Stimulated activated CD4-positive, alpha-beta T cell treated with anti-CD3 and anti-CD28 coated beads, TNF-alpha, amount 100 ng/mL, for 4 hours (primary cell): ENCODE measurements at places on chromosomes 12 and 14.

DNA sequence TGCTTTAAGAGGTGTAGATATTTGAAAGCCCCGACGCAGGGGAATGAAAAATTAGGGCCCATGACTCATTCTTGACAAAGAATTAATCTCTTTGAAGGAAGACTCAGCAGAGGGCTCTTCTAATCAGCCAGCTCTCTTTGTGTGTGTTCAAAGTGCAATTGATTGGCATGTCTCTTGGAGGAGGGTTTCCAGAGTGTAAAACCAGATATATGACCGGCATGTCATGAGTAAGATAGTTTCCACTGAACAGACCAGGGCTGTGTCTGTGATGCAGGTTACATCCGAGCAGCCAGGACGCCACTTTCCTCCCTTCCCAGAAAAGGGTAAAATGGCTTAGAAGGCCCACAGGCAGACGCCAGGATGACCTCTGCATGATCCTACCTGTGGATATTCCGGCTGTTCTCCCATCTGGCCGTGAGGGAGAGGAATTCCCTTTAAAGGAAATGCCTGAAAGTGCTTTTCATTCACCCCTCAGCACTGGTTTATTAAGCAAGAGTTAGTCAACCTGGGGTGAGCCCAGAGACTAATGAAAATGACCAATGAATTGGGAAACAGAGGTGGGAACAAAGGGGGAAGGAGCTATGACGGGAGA is 7.2 kb upstream of the KRT75 start:
- DNase-seq: no peak

DNA sequence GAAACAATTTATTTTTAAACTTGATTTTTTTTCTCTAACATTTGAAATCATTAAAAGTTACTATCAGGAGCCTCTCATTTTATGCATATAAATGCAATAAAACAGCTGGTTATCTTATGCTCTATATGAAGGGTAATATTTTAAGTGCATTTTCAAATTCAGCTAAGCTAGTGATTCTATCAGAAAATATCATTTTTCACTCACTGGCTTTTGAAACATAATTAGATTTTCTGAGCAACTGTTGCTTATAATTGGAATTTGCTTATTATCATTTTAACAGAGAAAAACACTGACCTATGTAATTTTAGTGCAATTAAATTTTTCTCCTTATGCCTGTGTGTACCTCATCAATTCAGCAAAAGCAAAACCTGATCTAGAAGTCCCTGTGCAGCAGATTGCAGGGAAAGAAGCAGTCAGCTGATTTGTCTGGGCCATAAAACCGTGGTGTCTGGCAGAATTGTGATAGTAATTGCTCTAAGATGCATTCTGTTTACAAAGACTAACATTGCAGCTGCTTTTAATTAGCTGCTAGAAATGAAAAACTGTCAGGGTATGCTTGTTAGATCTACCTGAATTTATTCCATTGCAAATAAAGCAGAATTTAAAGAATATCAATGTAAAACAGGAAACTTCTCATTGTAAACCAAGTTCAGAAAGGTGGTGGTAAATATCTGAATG is 75.0 kb downstream of the BICD1 start:
- no peak for DNase-seq

GRCh38 chr14:95222151-95222631 is 64.9 kb upstream of the DICER1 start:
- no peak for DNase-seq

DNA sequence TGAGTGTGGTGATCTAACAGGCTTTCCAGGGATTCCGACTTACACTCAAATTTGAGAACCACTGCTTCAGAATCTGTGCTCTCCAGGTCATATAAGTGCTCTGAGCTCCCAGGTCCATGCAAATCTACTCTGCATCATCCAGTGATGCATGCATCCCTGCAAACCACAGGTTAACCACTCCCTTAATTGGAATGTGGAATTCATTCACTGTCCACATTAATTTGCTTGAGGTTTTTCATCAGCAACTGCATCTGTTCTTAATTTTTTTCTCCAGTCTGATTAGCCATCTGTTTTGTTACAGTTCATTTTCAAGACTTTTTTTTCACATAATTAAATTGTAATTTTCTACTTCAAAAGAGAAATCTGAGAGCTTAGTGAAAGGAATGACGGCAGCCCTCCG is 43.4 kb upstream of the RIN3 start:
- no peak for DNase-seq

- no peak for DNase-seq
These were observed 124.7 kb downstream of the GARIN6 start for GRCh38 chr12:99772274-99772673.

DNA sequence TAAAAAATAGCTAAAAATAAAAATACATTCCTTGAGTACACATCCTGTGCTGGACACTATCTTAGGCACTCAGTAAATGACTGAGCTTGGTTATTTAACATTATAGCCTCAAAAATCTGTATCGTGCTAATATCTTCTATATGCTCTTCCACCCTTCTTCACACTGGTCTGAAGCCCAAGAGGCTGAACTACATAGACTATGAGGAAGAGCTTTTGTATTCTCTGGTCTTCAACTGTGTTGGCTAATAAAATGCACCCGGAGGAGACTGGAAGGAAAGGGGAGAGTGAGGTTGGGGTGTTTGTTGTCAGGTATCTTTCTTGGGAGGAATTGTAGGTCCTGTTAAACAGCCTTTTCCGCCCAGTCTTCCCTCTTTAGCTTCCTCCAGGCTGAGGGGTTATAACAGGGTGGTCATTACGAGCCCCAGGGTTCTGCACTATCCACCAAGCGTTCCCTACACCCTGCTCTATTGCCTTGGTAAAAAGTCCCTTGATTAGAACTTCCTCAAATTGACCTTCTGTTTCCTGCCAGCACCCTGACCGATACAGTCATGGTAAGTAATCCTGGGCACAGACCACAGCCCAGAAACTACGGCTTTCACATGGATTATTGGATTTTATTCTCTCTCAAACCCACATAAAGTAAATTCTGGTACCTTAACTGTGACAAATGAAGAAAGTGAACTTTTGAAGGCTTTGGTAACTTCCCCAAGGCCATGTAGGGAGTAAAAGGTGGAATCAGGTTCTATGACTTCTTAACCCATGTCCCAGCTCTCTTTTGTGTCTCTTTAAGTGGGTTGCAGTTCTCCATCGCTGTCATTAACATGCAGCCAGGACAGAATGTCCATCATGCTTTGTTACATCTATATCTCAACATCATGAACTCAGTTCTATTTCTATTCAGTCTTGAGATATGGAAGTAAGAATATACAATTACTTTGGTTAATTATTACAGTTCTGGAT is 71.3 kb downstream of the PTHLH start:
- no peak for DNase-seq

DNA sequence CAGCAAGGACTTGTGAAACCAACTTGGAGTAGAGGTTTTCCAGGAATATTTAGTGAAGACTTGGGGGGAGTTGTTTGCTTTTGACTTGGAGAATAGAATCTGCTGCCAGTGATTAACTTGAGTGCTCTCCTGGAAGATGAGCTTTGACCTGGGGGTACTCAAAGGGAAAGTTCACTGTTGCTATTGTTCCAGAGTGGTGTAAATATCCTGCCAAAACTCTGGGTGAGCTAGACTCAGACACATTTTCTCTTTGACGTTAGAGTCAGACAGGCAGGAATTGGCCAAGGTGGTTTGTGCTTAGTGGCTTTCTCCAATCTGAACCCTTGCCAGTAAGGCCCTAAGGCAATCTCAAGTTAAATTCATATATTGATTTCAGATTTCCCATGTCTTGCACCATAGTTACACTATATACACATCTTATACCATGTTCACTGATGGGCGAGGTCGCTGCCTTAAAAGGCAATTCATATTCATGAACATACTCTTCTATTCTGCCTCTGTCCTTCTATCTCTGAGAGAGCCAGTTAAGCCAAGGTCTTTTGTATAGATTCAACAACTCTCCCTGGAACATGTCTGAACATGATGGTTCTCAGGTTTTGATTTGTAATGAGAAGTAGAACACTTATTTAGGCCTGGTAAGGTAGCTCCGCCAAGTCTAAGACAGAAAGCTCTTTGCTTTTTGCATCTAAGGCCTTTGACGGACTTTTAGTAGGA is 204.6 kb upstream of the SLC38A2 start:
- no peak for DNase-seq

DNA sequence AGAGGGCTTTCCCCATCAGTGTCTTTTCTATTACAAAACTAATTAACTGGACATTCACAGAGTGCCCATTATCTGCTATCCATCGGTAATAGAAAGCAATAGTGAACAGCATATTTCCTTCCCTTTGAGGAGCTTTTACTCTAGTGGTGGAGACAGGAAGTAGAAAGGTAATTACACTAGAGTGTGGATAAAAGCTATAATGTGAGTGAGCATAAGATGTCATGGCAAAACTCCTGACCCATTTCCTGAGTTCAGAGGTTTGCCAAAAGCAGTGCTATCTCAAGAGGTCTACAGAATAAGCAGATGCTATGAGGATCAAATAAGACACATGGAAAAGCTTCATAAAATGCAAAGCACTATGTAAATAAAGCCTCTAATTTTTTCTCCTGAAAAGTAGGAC is 24.0 kb downstream of the TIMELESS start:
- DNase-seq: no peak

GRCh38 chr14:23569443-23570151 is 2.0 kb upstream of the AP1G2 start:
- no peak for DNase-seq

DNA sequence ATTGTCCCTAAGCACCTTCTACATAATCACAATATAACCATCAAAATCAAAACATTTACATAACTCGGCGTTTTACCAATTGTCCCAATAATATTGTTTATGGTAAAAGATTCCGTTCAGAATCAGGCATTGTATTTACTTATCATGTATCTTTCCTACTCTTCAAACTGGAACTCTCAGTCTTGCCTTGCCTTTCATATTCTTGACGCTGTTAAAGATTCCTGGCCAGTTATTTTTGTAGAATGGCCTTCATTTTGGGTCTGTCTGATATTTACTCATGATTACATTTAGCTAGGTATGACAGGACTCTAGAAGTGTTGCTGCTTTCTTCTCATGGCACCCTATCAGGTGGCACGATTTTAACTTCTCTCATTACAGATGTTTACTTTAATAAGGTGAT is 850 bp upstream of the HEATR5A start:
- no peak for DNase-seq

DNA sequence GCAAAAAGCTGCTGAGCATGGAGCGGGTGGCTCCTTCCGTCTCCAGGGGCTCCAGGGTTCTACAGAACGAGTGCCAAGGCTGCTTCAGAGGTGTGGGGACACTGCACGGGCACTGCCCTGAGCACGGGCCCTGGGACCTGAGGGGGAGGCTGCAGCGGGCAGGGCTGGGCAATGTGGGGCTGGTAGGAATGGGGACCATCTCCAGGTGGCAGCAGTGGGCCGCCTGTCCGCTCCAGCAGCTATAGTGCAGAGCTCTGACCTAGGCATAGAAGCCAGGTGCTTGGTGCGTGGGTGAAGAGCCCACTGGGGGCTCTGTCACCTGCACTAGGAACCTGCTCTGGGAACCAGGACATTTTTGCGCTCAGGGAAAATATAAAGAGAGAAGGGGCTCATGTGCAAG is 22.3 kb downstream of the HDAC7 start:
- no peak for DNase-seq

DNA sequence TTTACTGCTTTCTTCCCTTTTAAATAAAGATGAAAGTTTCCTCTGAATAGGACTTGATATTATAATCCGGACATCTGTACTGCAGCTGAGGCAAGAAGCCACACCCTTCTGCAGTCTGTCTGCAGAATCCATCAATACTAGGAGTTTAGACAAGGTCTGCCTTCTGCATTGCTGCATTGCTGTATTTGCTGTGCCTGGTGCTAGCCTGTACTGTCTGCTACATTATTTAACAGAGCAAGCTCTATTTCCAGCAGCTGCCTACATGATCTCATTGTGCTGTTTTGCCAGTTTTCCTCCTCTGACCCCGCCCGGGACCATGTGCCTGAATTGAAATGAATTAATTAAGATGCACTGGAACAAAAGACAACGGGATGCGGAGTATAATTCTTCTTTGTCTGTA is 1.7 kb downstream of the TUBA1A start:
- no peak for DNase-seq

DNA sequence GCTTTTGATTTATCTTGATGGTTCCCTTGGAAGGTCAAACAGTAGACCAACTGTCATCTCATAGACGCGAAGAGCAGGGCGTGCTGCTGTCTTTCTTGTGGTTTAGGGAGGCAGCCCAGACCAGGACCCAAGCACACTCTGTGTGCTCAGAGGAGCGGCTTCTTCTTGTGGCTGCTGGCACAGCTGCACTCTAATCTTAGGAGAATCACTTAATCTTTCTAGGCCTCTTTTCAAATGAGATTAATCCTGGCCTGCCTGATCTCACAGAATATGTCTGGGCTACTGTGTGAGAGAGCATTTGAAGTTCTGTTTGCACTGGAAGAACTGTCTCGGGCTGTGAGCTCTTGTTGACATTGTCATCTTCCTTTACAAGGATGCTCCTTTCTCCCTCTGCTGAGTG is 60.0 kb upstream of the TRAF3 start:
- DNase-seq: no peak

DNA sequence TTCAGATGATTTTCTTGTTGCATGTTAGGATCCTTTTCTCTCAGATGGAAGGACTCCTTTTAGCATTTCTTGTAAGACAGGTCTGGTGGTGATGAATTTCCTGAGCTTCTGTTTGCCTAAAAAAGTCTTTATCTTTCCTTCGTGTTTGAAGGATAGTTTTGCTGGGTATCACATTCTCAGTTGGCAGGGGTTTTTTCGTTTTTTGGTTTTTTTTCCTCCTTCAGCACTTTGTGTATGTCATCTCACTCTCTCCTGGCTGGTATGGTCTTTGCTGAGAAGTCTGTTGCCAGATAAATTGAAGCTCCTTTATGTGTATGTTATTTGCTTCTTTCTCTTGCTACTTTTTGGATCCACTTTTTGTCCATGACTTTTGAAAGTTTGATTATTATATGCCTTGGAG is 15.6 kb upstream of the TXNRD1 start:
- no peak for DNase-seq

GRCh38 chr14:88196925-88197324 is 126.1 kb downstream of the KCNK10 start:
- no peak for DNase-seq

DNA sequence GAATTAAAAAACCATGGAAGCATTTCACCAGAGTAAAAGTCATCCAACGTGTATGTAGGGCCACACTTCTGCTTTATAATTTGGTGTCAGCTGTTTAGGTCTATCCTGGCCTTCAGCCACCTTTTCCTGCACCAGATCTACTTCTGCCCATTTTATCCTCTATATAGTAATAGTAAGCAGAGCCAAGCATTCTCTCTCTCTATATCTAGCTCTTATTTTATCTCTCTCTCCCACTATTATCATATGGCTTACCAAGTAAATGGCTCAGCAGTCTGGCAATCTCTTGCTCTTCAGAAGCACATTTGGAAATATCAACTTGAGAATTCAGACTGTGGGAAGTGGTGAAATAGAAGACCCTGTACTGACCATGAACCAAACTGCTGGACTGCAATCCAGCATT is 84.1 kb upstream of the FKBP4 start:
- DNase-seq: no peak
